ENCODE measurements at places on chromosomes 7 and 10.
A peak's percentile ranks its signal among the peaks of the same experiment; 100 is the strongest.

- no peak for DNase-seq
Measured at GRCh38 chr10:43623351-43623750, 17.1 kb downstream of the ZNF485 start.

DNA sequence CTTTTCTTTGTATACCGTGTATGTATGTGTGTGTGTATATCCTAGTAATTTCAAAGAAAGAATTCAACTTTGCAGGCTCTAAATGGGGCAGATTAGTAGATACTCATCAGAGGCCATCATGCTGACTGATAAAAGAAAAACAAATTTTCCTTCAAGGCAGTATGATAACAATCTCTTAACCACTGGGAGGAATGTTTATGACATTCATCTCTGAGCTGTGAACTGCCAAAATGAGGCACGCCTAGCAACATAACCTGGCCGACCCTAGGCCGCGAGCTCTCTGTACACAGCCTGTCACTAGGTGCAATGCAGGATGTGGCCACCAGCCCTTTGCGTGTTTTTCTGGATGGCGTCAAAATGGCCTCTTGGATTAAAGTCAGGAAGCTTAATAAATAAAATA is 343.7 kb upstream of the GALNT17 start:
- DNase-seq = no peak

GRCh38 chr7:157633465-157634185 is 296.8 kb downstream of the DNAJB6 start:
- no peak for DNase-seq

DNA sequence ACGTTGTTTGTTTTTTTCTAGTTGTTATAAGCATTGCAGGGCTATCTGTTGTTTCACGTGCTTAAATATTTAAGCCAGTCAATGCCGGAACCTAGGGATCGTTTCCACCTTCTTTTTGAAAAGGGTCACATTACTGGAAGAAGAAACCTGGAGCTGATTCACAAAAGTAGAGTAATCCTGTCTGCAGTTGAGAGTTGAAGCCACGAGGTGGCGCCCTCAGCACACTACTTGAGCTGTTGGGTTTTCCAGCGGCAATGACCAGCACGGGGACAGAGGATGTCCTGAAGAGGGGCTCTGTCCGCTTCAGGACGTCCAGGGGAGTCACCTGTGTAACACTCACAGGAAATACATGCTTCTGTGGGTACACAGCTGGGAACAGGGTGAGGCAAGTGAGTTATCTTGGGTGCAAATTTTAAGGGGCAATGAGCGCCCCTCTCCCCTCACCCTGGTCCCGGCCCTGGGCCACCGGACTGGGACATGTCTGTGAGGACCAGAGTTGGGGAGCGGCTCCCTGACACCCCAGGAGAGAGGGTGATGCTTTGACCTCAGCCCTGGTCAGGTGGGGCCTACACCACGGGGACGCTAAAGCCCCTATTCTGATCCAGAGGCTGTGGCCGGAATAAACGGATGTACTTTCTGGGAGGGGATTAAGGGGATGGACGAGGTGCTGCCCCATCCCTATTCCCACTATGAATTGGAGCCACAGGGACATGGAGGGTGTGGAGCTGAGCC is 26.3 kb upstream of the WDFY4 start:
- peak; percentile 87 for DNase-seq

DNA sequence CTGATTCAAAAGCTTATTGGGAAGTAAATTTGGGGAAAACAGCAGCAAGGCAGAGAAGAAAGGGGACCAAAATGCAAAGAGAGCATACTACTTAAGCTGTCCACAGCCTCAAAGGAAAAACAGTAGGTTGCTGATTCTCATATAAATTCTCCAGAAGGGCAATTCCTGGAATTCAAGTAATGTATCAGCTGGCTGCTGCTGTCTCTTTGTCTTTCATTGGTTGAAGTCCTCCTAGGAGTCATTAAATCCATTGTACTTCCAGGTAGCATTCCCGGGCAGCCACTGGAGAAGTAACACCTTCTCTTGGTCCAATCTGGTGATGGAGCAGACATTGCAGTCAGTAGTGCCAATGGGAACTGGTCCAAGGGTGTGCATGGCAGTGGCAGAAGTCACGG is 22.7 kb downstream of the BET1 start:
- no peak for DNase-seq

- peak; percentile 41 for DNase-seq
Measured at GRCh38 chr7:105429746-105430612, 41.3 kb upstream of the SRPK2 start.

DNA sequence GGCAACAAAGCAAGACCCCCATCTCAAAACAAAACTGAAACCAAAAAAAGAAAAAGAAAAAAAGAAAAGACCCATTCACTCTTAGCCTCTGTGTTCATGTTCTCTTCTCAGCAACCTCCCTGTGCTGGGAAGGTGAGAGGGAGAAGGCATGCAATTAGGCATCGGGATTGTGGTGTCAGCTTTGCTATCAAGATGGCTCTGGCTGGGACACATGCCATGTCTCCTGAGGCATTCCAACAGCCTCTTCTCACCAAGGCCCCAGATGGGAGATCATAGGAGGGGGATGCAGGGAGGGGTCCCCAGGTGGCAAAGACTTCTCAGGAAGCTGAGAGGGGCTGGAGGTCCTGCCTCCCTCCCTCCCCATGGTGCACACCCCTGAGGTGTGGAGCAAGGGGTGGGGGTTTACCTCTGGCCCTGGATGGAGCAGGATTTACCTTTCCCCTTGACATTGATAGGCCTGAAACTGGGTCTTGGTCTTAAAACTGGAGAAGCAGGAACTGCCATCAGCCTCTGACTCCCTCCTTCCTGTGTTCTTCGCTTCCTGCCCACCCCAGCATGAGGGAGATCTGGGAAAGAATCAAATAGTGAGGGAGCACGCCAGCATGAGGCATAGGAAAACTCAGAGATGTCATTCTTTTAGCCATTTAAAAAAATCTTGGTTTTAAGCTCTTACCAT is 96.2 kb upstream of the DUSP5 start:
- no peak for DNase-seq

DNA sequence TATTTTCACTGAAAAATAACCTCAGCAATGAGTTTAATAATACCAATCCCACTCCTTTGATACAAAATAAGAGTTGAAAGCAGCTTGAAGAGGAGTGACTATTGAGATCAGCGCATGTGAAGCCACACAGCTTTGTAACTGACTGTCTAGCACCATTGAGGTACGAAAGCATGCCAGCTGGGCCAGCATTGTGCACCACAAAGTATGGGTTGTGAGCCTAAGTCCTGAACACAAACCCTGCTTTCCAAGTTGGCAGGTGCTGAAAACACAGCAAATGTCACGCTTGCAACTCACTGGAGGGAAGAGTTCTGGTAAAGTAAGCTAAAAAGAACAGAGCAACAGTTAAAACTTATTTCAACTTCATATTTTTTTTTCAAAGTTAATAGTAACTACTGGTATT is 4.0 kb upstream of the FAM53B start:
- peak; percentile 16 for DNase-seq

DNA sequence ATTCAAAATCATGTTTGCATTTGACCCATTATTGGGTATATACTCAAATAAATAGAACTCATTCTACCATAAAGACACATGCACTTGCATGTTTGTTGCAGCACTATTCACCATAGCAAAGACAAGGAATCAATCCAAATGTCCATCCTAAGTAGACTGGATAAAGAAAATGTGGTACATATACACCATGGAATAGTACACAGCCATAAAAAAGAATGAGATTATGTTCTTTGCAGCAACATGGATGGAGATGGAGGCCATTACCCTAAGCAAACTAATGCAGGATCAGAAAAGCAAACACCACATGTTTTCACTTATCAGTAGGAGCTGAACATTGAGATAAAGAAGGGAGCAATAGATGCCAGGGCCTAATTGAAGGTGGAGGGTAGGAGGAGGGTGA is 12.0 kb upstream of the HHEX start:
- DNase-seq = no peak

DNA sequence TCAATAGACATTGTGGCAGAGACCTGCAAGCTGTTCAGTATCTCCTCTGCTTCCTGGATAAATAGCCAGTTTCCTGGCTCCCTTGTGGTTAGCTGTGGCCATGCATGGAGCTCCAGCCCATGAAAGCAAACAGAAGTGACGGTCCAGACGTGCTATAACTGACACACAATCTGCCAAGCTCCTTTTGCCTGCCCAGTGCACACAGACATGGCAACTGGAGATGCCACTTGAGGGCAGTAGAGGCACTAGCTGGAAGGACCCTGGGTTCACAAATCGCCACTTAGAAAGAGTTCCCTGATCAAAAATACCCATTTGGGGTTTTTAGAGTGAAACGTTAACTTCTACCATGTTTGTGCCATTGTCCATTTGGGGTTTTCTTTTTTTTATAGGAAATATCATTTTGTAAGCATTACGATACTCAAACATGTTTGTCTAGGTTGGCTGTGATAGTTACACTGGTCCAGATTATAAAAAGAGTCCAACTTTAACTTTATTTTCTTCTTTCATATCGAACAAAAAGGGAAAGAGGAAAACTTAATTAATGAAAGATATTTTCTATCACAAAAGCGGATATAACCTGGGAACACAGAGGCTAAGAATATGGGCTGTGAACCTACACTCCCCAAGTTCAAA is 31.3 kb downstream of the KIN start:
- DNase-seq = peak; percentile 43

- DNase-seq = no peak
Measured at GRCh38 chr7:84145892-84146291, 48.7 kb downstream of the SEMA3A start.

- DNase-seq = no peak
Measured at GRCh38 chr7:39613577-39613976, 9.8 kb upstream of the RALA start.

- no peak for DNase-seq
Measured at GRCh38 chr10:105259201-105259600, 618.1 kb downstream of the SORCS3 start.

- DNase-seq = no peak
Measured at GRCh38 chr10:31393844-31394243, 74.8 kb downstream of the ZEB1 start.

- no peak for DNase-seq
Measured at GRCh38 chr10:106278383-106278782, 886.1 kb downstream of the SORCS1 start.

DNA sequence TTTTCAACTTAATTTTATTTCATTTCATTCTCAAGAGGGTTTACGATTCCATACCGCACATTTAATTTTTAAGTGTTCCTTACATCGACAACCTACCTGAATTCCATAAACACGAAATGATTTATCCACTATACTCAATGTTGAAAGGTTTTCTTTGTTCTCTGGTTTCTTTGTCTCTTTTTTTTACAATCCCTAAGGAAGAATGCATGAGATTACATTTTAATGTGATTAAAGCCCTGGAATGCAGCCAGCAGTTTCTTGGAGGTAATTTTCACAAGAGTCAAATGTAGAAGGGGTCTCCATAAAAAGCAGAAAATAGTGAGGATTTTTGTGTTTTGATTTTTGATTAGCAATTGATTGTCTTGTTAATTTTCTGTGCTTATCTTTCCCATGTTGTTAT is 59.2 kb upstream of the ADCY1 start:
- DNase-seq = no peak

GRCh38 chr10:104240078-104240477 is 7.9 kb upstream of the CFAP43 start:
- no peak for DNase-seq

GRCh38 chr10:125344573-125345171 is 184.3 kb upstream of the CTBP2 start:
- no peak for DNase-seq

- DNase-seq = no peak
Measured at GRCh38 chr10:94076325-94076841, 82.7 kb downstream of the PLCE1 start.

- no peak for DNase-seq
Measured at GRCh38 chr7:80153446-80153845, 18.8 kb downstream of the GNAI1 start.

DNA sequence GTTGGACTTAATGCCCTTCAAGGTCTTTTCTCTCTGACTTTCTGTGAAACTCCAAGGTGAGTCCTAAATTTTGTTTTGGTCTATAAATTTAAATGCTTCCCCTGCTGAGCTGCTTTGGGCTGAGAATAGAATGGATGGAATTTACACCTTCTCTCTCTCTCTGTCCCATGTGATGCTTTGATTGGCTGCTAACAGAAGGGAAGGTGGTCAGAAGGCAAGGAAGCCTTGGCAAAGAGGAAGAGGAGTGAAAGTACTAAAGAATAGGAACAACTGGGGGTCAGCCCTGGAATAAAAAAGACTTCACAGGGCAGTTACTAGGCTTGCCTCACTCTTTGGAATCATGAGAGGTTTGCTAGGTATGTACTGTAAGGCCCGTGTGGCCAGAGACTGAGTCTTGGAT is 260.2 kb downstream of the AUTS2 start:
- DNase-seq = no peak

- DNase-seq = no peak
Measured at GRCh38 chr10:88849234-88849633, 2.4 kb downstream of the ANKRD22 start.

- peak; percentile 47 for DNase-seq
Measured at GRCh38 chr7:133633055-133633454, 380.2 kb downstream of the EXOC4 start.

DNA sequence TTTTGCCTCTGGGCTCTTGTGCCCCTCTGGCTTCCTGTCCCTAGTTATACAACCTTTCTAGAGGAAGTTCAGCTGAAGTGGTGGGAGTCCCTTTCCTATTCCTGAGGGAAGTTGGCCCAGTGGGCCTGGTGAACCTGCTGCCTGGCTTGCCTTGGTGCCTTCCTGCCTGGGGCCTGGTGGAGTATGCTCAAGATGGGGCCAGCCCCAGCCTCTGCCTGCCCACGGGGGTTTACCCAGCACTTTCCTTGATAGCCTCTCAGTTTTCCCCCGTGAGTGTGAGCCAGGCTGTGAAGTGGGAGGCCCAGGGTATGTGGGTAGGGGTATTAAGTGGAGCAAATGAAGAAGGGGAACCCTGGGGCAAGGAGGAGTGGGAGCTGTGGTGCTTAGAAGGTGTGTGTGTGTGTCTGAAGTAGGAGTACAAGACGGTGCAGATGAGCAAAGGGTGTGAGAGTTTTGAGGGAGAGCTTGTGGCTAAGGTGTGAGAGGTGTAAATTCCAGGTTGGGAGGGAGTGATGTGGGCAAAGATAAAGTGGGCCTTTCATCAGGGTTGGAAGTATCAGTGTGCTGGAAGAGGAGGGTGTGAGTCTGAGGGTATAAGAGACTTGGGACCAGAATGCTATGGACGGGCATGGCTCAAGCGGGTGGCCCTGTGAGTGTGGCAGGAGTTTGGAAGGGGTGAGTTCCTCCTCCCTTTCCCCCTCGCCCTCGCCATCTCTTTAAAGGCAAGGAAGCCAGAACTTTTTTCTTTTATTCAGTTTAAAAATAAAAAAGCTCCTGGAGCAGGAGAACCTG is 10.9 kb upstream of the PAX2 start:
- no peak for DNase-seq

DNA sequence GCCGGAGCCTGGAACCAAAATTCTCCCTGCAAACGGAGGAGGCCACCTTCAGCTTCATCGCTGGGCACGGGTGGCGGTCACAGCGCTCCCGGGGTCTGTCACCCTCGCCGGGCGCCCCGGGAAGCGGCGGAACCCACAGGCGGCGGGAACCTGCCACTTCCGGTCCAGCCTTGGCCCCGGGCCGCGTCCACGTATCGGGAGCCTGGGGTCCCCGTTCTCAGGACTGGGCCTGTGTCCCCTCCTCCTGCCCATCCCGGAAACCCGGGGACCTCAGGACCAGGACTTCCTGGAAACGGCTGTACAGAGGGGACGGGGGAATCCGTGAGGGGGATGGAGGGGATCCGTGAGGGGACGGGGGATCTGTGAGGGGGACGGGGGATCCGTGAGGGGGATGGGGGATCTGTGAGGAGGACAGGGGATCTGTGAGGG is 25.4 kb downstream of the PDGFA start:
- DNase-seq = no peak

Measured in suppressor macrophage treated with lipopolysaccharide for 1 hour (primary cell).